ENCODE measurements at places on chromosomes 11 and 22.

DNA sequence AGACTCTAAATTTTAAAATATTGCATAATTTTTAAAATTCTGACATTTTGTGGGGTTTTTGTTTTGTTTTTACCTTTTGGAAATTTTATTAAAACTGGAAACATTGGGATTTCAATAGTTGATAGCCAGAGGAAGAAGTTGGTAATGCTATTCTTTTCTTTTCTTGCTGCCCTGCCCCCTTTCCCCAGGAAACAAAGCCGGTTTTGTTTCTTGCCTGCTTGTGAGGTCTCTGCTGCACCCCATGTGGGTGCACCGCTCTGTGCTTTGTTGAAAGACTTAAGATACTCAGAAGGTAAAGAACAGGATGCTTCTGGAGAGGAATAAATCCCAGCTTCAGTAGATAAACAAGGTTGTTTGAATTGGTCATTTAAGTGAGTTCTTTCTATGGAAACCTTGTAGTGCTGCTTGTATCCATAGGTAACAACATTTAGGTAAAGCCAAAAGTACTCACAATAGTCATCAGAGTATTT is 87.5 kb downstream of the YAP1 start:
- DNase-seq, result peak; percentile 96

GRCh38 chr22:45860201-45860600 is 116.8 kb downstream of the WNT7B start:
- DNase-seq, result no peak

DNA sequence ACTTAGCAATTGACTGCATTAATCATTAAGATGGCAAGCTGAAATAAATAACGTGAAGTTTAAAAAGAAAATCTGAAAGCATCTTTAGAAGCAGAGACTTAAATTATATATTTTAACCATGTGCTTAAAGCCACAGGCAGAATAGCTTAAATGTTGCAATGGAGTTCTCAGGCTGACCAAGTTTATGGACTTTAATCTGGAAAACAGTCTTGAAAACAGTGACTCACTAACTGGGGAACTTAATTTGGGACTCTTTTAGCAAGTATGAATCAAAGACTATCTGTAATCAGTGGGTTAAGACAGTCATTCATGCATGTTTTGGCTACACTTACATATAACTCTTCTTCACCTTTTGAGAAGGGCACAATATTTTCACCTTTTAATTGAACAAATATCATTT is 12.6 kb upstream of the GLYATL1 start:
- no peak for DNase-seq

DNA sequence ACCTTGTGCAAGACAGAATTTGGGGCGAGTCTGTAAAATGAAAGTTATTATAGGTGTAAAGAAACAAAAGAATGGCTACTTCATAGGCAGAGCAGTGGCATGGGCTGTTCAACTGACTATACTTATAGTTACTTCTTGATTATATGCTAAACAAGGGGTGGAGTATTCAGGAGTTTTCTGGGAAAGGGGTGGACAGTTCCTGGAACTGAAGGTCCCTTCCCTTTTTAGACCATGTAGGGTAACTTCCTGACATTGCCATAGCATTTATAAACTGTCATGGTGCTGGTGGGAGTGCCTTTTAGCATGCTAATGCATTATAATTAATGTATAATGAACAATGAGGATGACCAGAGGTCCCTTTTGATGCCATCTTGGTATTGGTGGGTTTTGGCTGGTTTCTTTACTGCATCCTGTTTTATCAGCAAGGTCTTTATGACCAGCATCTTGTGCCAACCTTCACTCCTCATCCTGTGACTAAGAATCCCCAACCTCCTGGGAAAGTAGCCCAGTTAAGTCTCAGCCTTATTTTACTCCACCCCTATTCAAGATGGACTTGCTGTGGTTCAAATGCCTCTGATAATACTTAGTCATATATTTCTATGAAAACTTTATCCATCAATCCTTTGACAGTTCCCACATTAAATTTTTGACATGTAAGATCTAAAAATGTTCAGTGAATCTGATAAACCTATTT is 118.6 kb downstream of the ARHGAP42 start:
- DNase-seq, result no peak

DNA sequence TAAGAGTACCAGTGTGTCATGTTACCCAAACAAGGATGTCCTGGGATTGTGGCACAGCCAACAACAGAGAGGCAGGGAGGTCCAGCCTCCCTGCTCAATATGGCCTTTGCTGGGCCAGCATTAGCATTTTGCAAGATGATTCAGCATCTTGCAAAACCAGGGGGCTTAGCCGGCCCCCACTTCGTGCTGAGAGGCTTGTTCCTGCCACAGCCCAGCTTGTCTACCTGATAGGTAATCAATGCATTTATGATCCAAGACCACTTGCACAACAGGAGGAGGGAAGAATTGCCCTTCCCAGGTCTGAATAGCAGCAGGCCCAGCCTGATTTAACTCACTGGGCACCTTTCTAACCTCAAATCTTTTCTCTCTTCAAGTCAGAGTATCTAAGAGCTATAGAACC is 189.0 kb upstream of the SYT13 start:
- no peak for DNase-seq

DNA sequence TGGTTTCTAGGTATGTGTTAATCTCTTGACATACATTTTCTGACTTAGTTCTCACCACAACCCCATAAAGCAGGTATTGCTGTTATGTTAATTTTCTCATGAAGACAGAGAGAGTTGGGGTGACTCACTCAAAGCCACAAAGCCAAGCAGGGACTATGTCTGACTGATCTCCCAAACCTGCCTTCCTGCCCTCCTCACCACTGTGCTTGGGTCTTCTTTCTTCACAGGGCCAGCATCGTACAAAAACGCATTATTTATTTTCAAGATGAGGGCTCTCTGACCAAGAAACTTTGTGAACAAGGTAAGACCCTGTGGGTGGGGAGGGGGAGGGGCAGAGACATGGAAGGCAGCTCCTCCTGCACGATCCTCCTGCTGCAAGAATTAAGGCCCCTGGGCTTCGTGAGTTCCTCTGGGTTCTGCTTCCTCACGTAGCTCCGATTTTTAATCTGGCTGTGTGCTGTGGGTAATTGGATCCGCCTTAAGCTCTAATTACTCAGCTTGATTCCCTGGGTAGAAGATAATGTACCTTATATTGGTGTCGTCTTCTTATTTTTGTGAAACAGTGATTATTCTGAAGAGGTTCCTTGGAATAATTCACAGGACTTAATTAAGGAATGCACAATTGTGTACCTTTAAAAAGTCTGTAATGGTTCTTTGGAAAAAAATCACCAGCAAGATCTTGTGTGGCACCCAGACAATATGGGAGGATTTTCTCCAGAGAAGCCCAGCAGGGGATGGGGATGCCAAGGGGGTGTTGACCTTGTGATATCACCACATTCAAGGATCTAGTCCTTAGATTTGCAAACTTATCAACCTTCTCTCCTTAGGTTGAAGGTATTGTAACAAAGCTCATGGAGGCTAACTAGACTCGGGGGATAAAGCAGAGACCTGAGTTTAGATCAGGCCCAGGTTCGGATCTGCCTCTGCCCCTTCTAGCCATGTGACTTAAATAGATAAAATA is 112.9 kb downstream of the SPON1 start:
- DNase-seq, result no peak

GRCh38 chr11:75145196-75145971 is 5.5 kb upstream of the SLCO2B1 start:
- DNase-seq, result no peak

- no peak for DNase-seq
Measured at GRCh38 chr22:29697853-29698598, 21.8 kb upstream of the CABP7 start.

DNA sequence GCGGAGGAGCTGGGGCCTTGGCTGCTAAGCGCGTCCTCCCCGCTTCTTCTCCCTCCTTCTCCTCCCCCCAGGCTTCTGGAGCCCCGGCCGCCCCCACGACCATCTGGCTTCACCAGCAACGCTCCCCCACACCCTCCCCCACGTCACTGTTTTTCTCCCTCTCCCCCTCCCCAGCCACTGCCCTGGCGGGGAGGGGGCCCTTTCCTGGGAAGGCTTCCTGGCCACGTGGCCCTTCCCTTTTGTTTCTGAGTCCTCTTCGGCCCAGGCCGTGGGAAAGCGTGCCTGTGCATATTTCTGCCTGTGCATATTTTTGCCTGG is 27.7 kb downstream of the RTN4R start:
- DNase-seq, result no peak

DNA sequence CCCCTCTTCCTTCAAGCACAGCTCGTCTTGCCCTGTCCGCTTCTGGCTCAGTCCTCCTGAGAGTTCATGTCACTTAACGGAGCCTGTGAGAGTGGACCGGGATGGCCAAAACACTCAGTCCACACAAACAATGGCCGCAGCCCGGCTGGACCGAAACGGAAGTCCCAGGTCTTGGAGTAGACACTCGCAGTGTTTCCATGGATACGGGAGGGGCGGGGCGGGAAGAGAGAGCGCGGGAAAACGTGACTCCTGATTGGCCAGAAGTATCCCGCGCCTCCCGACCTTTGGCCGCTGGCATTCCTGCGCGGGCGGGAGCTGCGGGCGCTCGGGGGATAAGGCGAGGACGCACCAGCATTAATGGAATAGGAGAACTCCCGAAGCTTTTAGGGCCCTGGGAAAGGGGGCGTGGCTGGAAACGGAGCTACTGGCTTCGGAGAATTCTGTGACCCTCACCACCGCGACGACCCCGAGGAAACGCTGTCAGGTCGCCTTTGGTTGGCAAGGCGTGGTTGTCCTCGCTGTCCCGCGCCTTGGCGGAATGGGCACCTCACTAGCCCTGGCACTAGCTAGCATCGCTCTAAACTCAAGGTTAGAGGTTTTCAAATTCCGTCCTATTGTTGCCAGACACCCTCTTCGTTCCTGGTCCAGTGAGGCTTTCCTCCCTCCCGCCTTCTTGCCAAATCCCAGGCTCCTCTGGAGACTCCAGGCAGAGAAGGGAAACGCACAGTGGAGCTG is at the start of the genes NLRP14 and ZNF214:
Gene NLRP14, plus strand, starts transcription at position 297 of the 735 bp plus-strand sequence. CDS start 18,108 bp downstream, outside the sequence.
Gene ZNF214, minus strand, starts transcription at position 164 of the 735 bp plus-strand sequence. CDS start 17,511 bp downstream, outside the sequence.
- DNase-seq, result peak; percentile 91
